ENCODE measurements at places on chromosomes 1 and 21.

DNA sequence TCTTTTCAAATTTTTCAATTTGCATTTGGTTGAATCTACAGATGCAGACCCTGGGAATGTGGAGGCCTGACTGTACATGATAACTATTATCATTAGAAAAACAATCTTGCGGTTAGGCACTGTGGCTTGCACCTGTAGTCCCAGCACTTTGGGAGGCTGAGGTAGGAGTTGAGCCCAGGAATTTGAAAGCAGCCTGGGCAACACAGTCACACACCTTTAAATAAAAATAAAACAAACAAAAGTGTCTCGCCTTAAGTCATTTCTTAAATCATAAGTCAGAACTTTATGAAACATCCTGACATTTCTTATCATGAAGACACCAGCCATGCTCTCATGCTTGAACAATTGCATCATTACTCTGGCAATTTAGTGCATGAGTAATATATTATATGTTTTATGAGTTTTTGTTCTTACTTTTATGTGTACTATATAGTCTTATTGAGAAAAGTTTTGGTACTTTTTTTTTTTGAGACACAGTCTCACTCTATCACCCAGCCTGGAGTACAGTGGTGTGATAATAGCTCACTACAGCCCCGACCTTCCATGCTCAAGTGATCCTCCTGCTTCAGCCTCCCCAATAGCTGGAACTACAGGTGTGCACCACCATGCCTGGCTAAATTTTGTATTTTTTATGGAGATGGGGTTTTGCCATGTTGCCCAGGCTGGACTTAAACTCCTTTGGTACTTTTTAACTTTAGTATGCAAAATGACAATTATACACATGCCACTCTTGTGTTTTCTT lies 7.8 kb downstream of the TBX19 start:
- DNase-seq, result no peak

- DNase-seq, result no peak
Observed at GRCh38 chr1:26360807-26361604, 7.1 kb upstream of the CRYBG2 start.

DNA sequence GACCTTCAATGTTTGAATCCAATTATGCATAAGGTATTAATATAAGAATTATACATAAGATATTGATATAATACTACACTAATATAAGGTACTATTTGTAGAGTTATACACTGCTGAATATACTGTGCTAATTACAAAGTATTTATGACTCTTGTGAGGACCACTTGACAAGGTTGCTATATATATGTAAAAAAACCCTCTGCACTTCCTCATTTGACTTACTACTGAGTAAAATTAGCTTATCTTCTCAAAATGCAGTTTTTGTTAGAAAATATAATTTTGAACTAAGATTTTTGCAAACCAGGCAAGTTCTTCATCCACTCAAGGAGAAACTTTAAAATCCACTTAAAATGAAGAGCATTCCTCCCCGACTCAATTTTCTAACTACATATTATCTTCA lies 8.5 kb downstream of the SIKE1 start:
- no peak for DNase-seq

GRCh38 chr21:28833182-28833581 lies 159.5 kb downstream of the LTN1 start:
- no peak for DNase-seq

GRCh38 chr1:185137896-185138545 lies 18.7 kb downstream of the TRMT1L start:
- DNase-seq, result no peak

DNA sequence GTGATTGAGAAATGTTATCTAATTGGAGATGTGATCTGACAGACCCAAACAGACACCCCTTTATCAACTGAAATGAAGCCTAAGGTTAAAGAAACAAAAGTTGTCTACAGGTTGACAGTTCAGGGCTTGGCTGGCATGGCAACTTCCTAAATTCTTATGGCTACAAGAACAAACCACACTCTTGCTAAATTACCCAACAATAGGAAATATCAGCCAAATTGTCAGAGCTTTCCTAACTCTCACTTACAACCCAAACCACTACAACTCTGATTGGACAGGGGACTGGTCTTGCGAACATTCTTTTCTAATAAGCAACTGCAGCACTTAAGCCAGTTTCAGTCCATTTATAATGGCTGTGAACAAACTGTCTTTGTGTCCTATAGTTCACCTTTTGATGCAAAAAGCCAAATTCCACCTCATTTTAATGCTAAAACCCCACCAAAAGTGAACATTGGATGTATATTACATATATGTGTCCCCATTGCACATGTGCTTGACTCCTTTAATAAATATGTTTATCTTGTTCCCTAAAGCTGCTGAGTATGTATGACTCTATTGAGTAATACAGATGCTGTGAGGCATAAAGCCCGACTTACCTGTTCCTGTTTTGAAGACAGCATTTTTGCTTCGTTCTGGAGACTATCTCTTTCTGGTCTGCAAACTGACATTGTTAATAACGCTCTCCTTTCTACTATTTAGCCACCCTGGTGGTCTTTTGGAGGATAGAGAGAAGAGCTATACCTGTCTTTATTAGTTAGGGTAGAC lies 101.3 kb upstream of the HMCN1 start:
- DNase-seq, result peak; percentile 83

DNA sequence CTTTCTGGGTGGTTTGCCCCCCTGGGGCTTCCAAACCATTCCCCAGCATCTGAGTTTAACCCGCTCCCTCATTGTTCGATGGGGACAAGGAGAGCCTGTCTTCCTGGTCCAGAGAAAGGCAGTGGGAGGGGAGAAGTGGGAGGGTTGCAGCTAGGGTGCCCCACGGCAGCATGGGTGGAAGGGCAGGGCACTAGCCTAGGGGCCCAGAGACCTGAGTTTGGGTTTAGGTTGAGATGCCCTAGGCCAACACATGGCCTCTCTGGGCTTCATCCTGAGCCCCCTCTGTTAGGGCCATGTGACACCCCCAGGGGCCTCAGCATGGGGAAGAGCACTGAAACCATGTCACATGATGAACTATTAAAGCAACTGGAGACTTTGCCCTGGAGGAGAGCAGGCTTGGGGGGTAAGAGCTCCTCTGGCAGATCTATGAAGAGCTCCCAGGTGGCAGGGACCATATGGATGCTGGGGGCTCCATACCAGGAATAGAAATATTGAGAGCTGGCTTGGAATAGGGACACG lies 9.7 kb upstream of the RUNX3 start:
- no peak for DNase-seq

DNA sequence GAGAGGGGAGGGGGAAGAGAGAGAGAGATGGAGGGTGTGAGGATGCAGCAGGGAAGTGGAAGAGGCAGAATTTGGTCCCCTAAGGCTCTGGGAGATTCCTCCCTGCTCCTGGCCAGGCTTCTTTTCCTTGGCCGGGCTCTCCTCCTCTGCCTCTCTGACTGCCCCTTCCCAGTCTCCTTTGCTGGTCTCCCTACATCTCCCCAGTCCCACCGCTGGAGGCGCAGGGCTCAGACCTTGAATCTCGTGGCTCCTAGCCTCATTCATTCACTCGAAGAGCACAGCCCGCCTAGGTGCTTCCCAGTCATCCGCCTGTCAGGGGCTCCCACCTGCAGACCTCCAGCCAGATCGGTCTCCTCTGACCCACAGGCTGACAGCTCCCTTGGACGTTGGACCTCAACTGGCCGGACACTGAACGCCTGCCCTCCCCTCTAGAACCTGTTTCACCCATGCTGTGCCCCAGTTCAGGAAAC lies 76.5 kb downstream of the VWA5B1 start:
- DNase-seq, result no peak

DNA sequence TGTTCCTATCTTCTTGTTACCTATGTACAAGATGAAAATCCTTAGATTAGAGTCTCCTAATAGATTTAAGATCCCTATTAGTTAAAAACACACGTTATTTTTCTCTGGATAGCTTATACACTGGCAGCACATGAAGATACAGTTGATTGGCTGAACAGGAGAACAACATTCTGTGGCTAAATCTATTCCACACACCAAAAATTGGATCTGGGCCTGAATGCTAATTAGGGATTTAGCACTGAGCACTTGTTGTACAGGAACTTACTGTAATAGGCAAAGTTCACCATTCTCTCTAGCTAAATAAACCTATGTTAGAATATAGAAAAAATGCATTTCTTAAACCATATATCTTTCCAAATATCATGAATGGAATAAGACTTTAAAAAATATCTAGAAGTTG lies 117.1 kb upstream of the PTGFR start:
- no peak for DNase-seq

- peak; percentile 13 for DNase-seq
Observed at GRCh38 chr1:85428471-85429089, 36.4 kb downstream of the DDAH1 start.

DNA sequence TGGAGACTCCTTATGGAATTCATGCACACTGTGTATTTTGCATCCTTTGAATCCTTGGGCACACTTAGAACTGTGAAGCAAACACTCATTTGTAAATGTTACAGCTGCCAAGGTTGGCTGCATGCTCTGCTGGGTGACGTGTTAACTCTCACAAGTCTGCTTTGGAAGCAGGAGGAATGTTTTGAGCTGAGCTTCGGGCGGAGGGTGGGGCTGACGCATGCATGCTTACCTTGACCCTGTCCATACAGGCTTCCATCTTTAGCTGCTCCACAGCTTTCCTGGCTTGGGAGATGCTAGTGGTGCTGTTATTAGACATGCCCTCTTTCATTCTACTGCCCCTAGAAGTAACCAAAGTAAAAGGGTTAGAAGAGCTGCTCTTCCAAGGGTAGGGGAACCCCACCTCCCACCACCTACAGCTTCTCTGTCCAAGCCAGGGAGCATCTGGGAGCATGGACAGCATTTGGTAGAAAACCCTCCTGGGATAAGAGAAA lies 66.0 kb downstream of the GNG4 start:
- DNase-seq, result no peak

- peak; percentile 49 for DNase-seq
Observed at GRCh38 chr1:235632506-235633401, 16.8 kb downstream of the GNG4 start.

GRCh38 chr1:38708701-38709258 lies 150.8 kb downstream of the RRAGC start:
- no peak for DNase-seq

DNA sequence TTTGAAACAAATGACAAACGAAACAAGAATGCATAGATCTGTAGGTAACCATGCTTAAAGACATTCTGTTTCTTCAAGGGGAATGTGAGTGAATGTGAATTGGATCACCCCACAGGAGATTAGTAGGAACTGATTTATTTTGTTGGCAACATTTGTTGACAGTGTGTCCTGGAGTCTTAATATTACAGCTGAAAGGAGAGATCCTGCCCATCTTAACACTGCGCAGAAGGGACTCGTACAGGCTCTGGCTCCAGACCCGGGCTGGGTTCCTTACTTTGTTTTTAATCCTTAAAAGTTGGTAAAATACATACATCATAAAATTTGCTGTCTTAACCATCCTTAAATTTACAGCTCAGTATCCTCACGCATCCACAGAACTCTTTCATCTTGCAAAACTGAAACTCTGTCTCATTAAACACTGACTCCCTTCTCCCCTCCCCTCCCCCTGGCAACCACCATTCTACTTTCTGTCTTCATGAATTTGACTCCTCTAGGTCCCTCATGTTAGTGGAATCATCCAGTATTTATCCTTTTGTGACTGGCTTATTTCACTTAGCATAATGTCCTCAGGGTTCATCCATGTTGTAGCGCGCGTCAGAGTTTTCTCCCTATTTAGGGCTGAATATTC lies 74.1 kb downstream of the GALNT2 start:
- DNase-seq, result no peak

DNA sequence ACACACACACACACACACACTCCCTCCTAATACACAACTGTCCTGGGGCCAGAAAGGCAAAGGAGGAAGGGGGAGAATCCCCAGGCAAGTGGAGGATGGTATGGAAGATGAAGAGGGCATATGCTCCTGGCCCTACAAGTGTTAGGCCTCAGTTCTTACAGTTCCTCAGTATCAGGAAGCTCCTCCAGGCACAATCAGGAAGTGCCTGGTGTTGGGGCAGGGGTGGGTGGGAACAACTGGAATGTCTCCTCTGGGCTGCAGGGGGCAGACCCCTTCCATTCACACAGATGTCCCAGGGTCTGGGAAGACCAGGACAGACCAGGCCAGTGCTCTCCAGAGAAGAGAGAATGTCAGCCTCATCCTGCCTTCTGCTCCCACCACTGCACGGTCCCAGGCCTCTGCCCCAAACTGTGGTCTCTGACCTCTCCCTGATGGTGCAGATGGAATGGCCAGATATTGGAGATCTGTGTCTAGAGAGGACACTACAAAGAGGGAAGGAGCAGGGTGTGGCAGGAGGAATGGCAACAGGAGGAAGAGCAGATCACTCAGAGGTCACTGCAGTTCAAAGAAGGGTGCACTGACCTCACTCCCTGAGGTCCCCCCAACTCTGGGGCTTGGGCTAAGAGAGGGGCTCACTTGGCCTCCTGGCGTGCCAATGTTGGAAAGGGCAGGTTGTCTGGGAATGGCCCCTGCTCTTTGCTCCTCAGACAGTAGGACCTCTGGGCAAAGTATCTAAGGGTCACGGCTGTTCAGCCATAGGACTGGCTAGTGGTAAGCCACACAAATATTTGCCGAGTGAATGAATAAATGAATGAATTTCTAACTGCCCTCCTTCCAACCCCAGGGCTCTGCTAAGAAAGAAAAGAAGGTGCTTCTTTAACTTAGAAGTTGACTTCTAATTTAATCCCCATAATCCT lies 2.5 kb upstream of the DENND2D start:
- peak; percentile 62 for DNase-seq

- no peak for DNase-seq
Observed at GRCh38 chr1:93483606-93484005, 35.7 kb downstream of the FNBP1L start.

DNA sequence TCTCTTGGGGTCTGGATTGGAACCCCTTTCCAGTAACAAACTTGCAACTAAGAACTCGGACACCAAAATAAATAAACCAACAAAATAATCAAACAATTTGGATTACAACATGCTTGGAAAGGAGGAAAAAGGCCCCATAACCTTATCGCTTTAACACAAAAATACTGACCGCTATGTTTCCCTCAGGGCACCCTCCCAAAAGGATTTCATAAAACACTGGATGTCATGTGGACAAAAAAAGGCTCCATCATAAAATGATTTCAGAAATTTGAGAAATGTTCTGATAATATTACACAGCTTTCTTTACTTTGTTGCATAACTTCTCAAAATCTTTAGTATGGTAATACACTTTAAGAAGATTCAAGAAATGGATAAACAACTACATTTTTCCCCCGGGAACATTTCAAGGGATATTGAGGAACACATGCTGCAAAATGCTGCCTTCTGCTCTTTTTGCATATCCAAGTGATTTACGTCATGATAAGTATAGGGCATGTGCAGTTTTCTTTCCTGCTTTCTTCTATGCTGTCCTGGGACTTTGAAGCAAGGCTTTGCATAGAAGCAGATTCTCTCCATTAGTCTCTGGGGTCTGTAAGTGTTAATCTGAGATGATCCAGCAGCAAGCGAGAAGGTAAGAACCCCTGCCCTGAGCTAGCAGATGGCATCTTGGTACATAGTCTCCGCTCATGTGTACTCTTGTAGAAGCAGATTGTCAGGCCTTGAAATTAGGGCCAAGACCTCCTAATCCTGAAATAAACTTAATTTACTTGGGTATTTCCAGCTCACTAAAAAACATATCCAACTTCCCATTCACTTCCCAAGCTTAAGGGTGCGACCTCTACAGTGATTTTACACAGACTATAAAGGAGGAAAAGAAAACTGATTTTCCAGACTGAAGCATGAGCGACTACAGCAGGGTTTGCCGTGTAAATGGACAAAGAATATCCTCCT lies 85.5 kb upstream of the KIAA0040 start:
- no peak for DNase-seq
